ENCODE measurements at places on chromosomes 12 and 14.

DNA sequence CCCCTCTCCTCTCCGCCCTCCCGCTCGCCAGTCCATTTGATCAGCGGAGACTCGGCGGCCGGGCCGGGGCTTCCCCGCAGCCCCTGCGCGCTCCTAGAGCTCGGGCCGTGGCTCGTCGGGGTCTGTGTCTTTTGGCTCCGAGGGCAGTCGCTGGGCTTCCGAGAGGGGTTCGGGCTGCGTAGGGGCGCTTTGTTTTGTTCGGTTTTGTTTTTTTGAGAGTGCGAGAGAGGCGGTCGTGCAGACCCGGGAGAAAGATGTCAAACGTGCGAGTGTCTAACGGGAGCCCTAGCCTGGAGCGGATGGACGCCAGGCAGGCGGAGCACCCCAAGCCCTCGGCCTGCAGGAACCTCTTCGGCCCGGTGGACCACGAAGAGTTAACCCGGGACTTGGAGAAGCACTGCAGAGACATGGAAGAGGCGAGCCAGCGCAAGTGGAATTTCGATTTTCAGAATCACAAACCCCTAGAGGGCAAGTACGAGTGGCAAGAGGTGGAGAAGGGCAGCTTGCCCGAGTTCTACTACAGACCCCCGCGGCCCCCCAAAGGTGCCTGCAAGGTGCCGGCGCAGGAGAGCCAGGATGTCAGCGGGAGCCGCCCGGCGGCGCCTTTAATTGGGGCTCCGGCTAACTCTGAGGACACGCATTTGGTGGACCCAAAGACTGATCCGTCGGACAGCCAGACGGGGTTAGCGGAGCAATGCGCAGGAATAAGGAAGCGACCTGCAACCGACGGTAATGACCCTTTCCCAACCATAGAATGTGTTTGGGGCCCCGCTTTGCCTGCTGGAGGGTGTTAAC lies 615 bp downstream of the CDKN1B start:
- DNase-seq, result no peak

DNA sequence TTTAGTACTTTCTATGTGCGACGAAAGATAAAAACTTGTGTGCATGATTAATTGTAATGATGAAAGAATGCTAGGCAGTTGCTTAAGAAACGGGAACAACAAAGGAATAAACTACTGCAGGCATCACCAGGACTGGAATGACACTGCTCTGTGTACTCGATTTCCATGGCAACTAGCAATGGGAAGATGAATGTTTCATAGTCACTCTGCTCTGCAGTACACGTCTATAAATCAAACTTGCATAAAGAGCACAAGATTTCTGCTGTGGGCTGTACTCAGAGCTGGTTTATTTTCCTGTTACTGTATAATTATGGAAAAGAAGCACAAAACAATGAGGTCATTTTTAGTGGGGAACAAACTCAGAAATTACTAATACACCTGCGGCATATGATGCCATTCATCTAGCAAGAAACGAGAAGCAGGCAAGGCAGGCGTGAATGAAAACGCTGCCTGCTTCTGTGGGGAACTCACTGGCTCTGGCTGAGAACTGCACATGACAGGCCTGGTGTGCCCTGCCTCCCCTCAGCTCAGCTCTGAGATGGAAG lies 41.8 kb downstream of the EFCAB11 start:
- DNase-seq, result no peak

GRCh38 chr12:131010396-131011131 lies 56.9 kb downstream of the ADGRD1 start:
- DNase-seq, result no peak

GRCh38 chr12:109930028-109930800 lies 30.1 kb downstream of the TCHP start:
- DNase-seq, result no peak

All from activated CD8-positive, alpha-beta memory T cell treated with anti-CD3 and anti-CD28 coated beads for 1 hour (primary cell).